Activated CD8-positive, alpha-beta memory T cell treated with anti-CD3 and anti-CD28 coated beads, Interleukin-2, amount 10 ng/mL, durations not matched to agents 7 days and 5 days (primary cell): ENCODE measurements at places on chromosomes 7 and 10. TPM values are rescaled to one million over a fixed set of nuclear protein-coding genes. Genes with fewer than 3 reads are reported as not detected.

DNA sequence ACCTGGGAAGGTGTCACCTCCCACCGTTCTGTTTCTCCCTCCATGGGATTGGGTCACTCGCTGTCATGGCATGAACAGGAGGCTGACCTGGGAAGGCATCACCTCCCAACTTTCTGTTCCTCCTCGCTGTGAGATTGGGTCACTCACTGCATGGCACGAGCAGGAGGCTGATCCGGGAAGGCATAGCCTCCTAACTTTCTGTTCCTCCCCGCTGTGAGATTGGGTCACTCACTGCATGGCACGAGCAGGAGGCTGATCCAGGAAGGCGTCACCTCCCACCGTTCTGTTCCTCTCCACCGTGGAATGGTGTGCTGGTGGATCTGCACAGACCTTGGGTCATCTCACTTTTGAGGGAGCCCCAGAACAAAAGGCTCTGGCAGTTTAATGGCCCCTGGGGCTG lies 239.2 kb upstream of the PRKCQ start:
- DNase-seq: no peak

The LLCFC1 gene
- not detected for total RNA-seq

DNA sequence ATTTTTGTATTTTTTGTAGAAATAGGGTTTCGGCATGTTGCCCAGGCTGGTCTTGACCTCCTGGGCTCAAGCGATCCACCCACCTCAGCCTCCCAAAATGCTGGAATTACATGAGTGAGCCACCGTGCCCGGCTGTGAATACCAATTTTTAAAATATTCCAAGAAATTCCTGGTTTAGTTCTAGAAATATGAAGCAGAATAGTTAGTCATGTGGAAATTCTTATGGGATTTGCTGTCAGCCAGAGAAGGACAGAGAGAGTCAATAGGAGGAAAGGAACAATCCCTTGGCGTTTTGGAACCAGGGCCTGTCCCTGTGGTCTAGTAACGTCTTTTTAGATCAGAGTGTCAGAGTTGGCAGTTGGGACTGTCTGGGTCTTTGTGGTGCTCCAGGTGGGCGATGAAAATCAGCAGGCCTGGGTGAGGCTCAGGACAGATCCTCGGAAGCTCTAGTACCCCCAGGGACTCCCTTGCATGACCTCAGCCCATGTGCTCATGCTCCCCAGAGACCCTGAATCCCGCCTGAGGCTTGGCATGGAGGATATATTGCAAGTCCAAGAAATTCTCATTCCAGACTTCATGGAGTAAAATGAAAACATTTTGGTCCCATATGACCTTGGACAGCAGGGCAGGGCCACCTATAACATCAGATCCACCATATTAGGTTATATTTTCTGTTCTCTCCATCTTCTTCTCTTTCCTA lies 7.8 kb downstream of the NODAL start:
- DNase-seq: no peak

- DNase-seq: no peak
These were observed 12.4 kb upstream of the SERPINE1 start for GRCh38 chr7:101114492-101114891.

The UTF1 gene
- total RNA-seq: not detected

DNA sequence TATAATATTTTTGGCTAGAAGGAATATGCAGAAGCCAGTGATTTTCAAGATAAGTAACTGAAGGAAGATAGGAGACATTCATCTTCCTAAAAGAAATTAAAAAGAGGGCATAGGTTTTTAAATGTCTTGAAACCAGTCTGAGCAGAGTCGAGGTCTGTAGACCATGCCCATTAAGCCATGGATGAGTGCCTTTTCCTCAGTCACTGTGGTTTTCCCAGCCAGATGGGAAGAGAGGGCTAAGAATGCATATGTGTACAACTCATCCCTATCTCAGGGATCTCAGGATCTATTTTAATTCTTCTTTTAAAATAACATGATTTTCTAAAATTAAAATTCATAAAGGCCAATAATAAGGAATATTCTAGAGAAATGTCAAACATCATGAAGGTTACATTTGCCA lies 112.8 kb downstream of the PPP1R3A start:
- no peak for DNase-seq

The AQP1 gene
- total RNA-seq: 0.15 TPM

- DNase-seq: peak; percentile 74
These were observed 43.1 kb upstream of the LBX1 start for GRCh38 chr10:101272229-101272868.

DNA sequence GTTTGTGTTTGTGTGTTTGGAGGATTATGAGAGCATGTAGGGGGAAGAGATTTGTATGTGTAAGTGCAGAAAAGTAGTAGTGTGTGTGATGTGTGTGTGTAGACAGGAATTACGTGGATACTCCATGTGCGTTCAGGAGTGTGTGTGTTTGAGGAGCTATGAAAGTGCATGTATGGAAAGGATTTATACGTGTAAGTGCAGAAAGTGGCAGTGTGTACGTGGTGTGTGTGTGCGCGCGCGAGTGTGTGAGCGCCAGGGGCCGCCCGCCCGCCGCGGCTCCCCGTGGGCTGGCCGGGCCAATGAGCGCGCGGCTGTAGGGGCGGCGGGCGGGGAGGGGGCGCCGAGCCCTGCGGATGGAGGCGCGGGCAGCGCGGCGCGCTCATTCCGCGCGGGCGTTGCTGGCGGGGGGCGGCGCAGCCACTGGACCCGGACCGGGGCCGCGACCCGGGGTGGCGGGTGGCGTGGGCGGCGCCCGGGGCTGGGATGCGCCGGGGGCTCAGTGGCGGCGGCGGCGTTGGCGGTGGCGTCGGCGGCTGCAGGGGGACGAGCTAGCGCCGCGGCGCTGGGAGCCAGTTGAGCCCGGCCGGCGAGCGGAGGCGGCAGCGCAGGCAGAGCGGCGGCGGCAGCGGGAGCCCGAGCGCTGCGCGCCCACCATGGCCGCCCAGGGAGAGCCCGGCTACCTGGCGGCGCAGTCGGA lies at the start of gene BICC1:
Gene BICC1, plus strand, starts transcription at position 382 of the 697 bp plus-strand sequence. Its CDS starts 272 bp downstream, at position 654.
- no peak for DNase-seq

DNA sequence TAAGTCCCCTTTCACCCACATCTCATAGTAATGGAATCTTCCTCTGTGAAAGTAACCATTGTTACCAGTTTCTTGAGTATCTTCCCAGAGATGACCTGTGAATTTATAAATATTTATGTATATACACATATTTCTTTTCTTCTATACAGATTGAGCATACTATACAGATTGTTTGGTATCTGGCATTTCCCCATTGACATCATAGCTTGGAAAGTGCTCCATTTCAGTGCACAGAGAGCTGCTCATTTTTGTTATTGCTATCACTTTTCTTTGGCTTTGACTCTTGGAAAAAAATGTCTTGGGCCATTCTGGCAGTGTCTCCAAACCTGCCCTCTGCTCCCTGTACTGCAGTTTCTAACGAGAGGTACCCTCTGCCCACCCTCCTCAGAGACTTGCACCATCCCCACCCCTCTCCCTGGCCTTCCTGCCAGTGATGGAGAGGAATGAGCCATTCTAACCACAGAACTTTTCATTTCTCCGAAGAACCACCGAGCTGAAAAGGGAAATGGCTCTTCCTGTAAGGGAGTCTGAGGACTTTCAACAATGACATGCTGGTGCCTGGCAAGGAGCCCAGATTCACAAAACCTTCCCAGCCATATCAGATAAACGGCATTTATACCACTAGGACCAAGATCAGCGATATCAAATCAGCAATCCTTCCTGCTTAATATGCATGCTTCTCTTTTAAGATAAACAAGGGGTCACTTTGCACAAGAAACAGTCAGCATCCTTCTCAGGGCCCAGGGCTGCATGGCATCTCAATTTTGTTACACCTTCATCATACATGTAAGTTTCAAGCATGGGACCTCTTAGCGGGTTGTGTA lies 19.7 kb upstream of the CCSER2 start:
- DNase-seq: peak; percentile 64

DNA sequence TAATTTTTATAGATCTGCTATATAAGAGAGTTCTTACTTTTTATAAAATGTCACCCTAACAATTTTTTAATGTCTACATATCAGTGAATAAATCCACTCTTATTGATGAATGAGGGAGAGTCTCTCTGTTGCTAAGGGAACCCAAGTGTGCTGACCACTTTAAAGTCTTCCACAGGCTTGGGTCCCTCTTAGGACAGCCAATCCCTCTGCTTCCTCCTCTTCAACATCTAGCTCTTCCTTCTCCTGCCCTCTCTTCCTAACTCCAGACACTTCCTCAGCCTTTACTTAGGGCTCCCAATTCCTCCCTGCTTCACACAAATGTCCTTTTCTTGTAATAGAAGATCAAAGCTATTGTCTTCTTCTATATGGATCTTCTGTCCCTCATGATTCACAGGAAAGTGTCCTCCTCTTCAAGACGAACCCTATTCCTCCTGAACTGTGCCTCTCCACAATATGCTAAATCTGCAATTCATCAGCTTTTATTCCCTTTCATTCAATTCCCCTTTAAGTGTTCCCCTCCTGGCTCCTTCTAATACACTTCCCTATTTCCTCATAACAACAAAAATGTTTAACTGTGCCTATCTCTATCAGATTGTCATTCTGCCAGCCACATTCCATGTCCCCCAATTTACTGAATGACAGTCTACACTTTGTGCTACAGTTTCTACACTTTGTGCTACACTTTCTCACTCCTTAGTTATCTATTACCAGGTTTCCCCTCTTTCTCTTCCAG lies 37.7 kb downstream of the CDK6 start:
- no peak for DNase-seq

DNA sequence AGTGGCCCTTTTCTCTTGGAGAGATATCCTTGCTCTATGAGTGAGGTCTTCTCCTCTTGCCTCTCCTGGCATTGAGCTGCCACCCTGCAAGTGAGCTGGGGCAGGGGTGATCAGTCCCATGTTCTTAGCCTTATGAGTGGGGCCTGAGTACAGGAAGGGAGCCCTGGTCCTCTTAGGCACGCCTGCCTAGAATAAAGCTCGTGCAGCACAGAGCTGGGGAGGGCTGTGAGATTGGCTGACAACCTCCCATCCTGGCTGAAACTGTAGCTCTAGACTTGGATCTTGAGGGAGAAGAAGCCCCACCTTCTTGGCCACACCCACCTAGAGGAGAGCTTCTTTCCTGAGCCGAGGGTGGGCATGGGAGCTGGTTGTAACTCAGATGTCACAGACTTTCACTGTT lies 305.0 kb upstream of the ZNF32 start:
- DNase-seq: no peak

DNA sequence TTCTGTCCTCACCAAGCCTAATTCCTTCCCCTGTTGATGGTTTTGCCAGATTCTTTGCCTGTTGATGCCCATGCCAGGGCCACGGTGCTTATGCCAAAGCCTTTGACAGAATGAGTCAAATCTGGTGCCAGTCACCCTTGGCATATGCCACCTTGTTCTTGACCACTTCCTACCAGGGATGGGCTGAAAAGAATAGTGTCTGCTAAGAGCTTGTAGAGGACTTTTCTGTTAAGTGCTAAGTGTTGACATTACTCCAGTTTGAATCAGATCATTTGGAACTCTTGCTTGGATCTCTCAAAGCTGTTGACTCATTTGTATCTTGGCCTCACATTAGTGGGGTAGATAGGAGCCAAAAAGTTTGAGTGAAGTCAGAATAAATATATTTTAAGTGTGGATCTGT lies 661.2 kb downstream of the AUTS2 start:
- no peak for DNase-seq

DNA sequence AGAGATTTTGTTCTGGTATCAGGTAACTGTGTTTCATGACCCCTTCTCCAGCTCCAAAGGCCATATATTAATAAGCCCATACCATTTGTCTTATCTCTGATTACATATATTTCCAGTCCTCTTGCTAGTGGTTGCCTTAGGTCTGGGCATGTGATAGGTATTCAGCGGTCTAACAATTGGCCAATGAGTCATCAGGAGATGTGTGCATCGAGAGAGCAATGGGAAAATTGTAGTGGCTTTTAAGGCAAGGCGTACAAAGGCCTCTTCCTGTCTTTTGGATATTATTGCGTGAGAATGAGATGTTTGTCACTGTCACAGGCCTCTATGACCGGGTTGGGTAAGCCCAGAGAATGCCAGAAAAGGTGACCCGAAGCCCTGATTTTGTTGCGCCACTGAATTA lies 38.6 kb upstream of the SFRP5 start:
- DNase-seq: no peak

DNA sequence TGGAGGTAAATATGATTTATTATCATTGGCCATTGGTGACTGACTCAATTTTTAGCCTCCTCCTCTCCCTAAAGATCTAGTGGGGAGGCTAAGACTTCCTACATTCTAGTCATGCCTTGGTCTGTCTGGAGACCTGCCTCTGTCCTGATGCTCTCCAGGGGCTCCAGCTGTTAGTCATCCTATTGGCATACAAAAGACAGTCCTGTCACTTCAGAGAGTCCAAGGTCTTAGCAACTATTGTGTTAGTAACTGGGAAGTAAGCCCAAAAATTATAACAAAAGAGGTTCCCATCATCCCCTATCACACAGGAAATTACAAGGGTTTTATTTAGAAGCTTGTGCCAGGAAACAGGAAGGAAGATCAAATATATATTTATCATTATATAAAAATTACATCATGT lies 400.6 kb upstream of the VSTM2A start:
- no peak for DNase-seq
